Naive thymus-derived CD8-positive, alpha-beta T cell (primary cell): ENCODE measurements at places on chromosomes 13 and 19. TPM values are rescaled to one million over a fixed set of nuclear protein-coding genes. Genes with fewer than 3 reads are reported as not detected.
A peak's percentile ranks its signal among the peaks of the same experiment; 100 is the strongest.

Gene PNMA8A
- not detected for polyA plus RNA-seq

DNA sequence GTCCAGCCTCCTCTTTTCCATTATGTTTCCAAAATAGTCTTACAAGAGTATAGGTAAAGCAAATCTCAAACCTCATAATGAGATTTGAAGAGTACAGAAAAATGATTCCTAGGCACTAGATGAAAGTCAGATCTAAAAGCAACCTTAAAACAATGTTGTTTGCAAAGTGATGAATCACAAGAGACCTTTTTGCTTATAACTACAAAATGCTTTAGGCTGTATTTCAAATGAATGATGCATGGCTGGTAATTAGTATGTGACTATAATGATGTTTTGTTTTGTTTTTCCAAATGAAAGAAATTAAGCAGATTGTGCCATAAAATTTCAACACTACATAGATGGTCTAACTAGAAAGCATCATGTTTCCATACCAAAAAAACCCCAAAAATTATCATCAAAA, 272.7 kb downstream of the DIAPH3 start:
- no peaks in the 10 kb centered on the region for H3K4me1 ChIP-seq
- H3K27me3 ChIP-seq: no peaks in the 10 kb centered on the region
- H3K36me3 ChIP-seq: no peaks in the 10 kb centered on the region

Gene CLEC17A
- not detected for polyA plus RNA-seq

- H3K4me1 ChIP-seq: no peaks in the 10 kb centered on the region
- no peak for DNase-seq
- H3K36me3 ChIP-seq: no peaks in the 10 kb centered on the region
- no peak overlapping the region for H3K4me3 ChIP-seq
Measured at GRCh38 chr19:55198651-55199050, 10.7 kb downstream of the PTPRH start.

GRCh38 chr13:40221460-40222201, 444.8 kb downstream of the FOXO1 start:
- peaks cover 51% of the 10 kb centered on the region for H3K4me1 ChIP-seq
- no peaks in the 10 kb centered on the region for H3K27me3 ChIP-seq
- peak overlapping the region; percentile 41 for H3K4me3 ChIP-seq
- DNase-seq: peak; percentile 59
- no peaks in the 10 kb centered on the region for H3K36me3 ChIP-seq

GRCh38 chr19:10271543-10272086, 695 bp downstream of the ICAM1 start:
- no peaks in the 10 kb centered on the region for H3K27me3 ChIP-seq
- peaks cover 30% of the 10 kb centered on the region for H3K4me1 ChIP-seq
- DNase-seq: peak; percentile 42
- H3K4me3 ChIP-seq: peak overlapping the region; percentile 88

DNA sequence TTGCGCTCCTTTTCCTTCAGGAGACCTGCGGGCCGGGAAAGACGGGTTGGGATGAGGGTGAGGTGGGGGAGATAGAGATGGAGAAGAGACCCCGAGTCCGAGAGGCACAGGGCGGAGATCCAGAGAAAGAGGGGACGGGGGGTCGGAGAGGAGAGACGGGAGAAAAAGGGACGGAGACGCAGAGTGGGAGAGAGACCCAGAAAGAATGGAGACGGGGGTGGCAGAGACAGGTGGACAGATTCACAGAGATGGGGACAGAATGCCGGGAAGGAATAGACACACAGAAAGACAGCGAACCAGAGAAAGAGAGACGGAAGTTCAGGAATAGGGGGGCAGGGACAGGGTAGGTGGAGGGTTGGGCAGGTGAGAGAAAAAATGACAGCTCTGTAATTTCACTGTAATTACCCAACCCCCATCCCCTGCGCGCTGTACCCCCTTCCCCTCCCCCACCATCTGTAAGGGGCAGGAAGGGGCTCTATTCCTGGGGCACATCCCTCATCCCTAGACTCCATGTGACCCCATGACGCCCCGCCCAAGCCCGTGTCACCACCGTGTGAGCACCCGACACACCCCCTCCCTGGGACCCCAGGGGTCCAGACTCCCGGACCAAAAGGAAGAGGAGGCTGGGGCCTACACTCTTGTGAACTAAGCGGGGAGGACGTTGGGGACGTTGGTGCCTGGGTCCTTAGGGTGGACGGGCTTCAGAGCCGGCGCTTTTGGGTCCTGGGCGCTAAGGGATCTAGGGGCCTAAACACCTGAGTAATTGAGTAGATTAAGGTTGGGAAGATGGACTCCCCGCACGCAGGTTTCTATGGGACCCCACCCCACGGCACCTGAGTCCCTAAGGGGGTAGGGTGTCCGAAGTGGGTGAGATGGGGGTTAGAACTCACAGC, 967 bp downstream of the DBP start:
- H3K4me3 ChIP-seq: peak overlapping the region; percentile 99
- DNase-seq: peak; percentile 38
- peaks cover 27% of the 10 kb centered on the region for H3K36me3 ChIP-seq
- H3K27ac ChIP-seq: peak overlapping the region; percentile 95
- no peaks in the 10 kb centered on the region for H3K27me3 ChIP-seq

Gene ZNF575
- 1.7 TPM for polyA plus RNA-seq

Gene IRGC
- not detected for polyA plus RNA-seq

DNA sequence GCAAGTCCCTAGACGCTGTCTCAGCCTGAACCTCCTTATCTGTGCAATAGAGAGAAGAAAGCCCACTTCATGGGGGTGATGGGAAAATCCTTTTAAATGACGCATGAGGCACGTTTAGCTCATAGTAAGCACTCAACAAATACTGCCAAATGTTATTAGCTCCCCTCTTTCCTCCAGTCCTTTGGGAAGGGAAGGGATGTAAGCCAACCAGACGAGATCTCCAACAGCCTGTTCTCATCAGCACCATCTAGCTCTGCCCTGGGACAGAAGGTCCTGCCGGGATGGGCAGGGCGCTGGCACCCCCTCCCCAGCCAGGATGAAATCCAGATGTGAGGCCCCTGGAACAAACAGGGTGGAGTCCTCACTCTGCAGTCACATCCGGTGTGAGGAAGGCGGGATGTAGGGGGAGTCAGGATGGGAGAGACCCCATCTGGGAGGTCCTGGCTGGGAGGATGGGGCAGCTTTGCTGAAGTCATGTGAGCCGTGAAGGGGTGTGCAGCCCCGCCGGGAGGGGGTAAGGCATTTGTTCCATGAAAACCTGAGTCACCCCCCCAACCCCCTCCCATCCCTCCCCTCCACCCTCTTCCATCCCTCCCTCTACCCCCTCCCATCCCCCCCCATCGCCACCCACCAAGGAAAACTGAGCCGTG, 4.6 kb downstream of the S1PR2 start:
- peaks cover 2% of the 10 kb centered on the region for H3K36me3 ChIP-seq
- H3K27ac ChIP-seq: no peak overlapping the region
- H3K4me1 ChIP-seq: peaks cover 12% of the 10 kb centered on the region
- H3K4me3 ChIP-seq: no peak overlapping the region

- no peak for DNase-seq
- H3K27me3 ChIP-seq: no peaks in the 10 kb centered on the region
- H3K4me3 ChIP-seq: peak overlapping the region; percentile 69
Measured at GRCh38 chr13:40776232-40776631, 5.2 kb upstream of the MRPS31 start.

- H3K27ac ChIP-seq: no peak overlapping the region
- no peaks in the 10 kb centered on the region for H3K4me1 ChIP-seq
- no peak for DNase-seq
Measured at GRCh38 chr13:108828086-108828815, 198.8 kb downstream of the MYO16 start.

Gene STOML3
- not detected for polyA plus RNA-seq
